ENCODE measurements at places on chromosomes 13 and 19.
A peak's percentile ranks its signal among the peaks of the same experiment; 100 is the strongest.

- DNase-seq = no peak
These were observed 139.2 kb downstream of the RXFP2 start for GRCh38 chr13:31878495-31878894.

DNA sequence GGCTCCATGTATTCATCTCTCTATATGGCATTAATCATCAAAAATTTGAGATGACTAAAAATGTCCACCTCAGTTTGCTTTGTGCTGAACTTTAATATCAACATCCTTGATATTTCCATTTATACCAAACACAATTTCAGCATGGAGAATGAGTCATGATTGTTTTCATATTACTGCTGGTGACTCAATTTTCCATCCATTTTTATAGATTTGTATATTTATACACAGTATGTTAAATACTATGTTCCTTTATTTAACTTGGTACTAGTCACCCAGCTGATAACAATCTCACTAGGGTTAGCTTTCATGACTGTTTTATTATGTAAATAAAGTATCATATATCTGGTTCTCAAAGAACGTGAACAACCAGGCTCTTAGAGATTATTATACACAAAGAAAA lies 1255.1 kb downstream of the SLITRK1 start:
- DNase-seq = no peak

DNA sequence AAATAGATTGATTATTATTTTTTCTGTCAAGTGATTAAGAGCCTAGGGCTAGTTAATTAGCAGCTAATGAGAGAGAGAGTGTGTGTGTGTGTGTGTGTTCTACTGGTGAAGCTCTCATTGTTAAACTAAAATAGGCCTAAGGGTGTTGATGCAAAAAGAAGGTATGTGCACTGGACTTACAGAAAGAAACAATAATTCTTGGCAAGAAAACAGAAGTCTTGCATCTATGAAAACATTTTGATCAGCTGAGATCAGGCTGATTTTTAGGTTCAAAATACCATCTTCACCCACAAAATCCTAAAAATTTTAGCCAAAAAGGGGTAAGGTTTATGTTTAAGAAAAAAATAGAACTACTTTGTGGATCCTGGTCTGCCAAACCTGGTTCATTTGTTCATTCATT lies 106.5 kb downstream of the POSTN start:
- no peak for DNase-seq

- DNase-seq = no peak
These were observed 208.2 kb downstream of the ITGBL1 start for GRCh38 chr13:101660711-101661110.

DNA sequence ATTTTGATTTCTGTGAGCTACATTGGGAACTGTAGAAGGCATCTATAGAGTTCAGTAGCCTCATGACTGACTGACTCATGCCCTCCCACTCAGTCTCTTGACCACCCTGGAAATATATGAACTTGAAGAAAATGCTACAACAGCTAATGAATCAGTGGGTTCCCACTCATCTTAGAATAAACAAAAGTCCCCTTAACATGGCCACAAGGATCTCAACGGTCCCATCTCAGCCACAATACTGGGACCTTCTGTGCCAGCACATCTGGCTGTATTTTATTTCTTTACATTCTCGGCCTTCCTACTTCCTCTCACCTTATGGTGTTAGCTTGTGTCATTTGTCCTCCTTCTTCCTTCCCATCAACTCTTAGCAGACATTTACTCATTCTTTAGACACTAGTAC lies 619.8 kb downstream of the DCT start:
- no peak for DNase-seq

GRCh38 chr13:94704377-94705080 lies 7.8 kb downstream of the SOX21 start:
- DNase-seq = no peak

DNA sequence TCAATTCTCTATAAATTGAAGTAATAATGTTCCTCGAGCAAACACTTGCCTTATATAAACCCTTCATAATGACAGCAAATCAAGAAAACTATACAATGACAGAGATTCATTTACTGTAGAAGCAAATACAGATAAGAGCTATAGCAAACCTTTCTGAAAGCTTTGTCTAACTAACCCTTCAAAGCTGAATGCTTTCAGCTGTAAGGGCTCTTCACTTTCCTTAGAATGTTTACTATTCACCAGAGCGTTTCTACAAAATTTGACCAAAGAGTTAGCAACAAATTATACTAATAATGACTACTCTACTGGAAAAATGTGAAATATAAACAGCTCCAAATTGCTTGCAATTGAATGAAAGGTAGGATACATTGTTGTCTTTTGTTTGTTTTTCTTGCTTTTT lies 218.1 kb downstream of the SLITRK5 start:
- DNase-seq = no peak

- DNase-seq = peak; percentile 17
These were observed 134.2 kb downstream of the FRY start for GRCh38 chr13:32165796-32166195.

GRCh38 chr13:41311406-41312175 lies 524 bp downstream of the NAA16 start:
- DNase-seq = peak; percentile 59

GRCh38 chr13:105462098-105462497 lies 1073.4 kb downstream of the EFNB2 start:
- DNase-seq = no peak

- no peak for DNase-seq
These were observed 767.3 kb upstream of the GPC6 start for GRCh38 chr13:92459306-92459705.

- no peak for DNase-seq
These were observed 9.9 kb downstream of the ZNF112 start for GRCh38 chr19:44346556-44346955.

DNA sequence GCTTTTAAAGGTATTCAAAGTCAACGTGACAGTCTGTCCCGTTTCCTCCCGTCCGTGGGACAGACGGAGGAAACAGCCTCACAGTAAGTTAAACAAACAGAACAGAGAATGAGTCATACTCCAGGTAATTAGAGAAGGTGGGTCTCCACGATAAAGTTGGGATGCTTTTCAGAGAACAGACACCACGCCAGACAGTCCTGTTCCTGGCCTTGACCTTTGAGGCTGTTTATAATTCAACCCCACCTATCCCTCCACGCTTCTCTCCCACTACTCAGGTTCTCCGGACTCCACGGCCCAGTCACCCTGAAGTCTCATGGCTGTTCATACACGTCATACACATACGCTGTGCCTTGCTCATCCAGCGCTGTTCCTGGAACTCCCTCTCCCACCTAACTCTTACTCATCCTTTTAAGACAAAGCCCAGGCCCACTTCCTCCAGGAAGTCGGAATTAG lies 42.5 kb downstream of the ARHGEF18 start:
- DNase-seq = no peak

GRCh38 chr13:112809332-112810315 lies 119.8 kb downstream of the ATP11A start:
- DNase-seq = no peak

- no peak for DNase-seq
These were observed 247.9 kb upstream of the HTR2A start for GRCh38 chr13:47144782-47145181.

DNA sequence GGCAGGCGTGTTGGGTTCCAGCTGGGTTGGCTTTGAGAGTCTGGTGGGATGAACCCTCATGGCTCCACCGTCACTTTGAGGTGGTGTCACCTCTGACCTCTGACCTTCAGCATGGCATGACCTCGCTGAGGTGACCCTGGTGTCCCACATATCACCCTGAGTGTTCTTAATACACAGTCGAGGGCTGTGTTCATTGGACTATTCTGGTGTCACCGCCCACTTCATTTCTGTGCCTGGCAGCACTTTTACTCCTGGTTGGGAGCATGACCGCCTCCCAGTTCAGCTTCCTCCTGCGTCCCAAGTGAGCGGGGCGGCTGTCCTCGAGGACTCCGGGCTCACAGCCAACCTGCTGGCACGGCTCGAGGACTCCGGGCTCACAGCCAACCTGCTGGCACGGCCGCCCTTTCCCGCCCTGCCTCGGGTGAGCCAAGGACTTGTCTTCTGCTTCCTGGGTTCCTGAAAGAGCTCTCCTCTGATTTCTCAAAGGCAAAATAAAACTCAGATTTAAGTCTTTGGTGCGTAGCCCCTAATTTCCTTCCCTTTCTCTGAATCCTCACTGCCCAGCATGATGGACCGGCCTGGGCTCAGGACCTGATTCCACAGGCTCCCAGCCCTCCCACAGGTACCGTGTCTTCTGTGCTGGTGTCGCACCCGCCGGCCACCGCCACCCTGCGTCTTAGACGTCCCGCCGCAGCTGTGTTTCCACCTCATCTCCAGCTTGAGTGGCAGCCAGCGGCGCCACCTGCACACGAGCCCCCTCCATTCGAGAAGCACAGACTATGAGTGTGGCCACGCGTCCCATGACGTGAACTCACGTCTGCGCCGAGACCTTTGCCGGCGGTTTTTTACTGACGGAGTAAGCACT lies 10.4 kb downstream of the ATP4B start:
- no peak for DNase-seq

- DNase-seq = no peak
These were observed 15.4 kb upstream of the CLN5 start for GRCh38 chr13:76976490-76976889.

DNA sequence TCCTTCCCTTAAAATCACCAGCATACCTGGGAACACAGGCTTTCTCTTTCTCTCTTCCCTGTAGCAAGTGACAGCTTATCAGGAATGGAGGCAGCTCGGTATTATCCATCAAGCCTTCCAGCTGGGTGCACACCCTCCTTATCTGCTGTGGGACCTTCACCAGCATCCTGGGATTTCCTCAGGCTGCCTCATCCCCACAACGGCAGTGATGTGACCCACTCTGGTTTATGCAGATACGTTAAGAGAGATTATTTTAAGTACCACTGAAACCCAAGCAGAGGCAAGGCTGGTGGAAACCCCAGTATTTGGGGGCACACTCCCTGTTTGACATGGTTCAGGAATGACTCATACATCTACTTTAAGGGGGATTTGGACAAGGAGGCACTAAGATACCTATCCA lies 192.1 kb downstream of the TM9SF2 start:
- no peak for DNase-seq

GRCh38 chr13:32147193-32147592 lies 115.6 kb downstream of the FRY start:
- no peak for DNase-seq

DNA sequence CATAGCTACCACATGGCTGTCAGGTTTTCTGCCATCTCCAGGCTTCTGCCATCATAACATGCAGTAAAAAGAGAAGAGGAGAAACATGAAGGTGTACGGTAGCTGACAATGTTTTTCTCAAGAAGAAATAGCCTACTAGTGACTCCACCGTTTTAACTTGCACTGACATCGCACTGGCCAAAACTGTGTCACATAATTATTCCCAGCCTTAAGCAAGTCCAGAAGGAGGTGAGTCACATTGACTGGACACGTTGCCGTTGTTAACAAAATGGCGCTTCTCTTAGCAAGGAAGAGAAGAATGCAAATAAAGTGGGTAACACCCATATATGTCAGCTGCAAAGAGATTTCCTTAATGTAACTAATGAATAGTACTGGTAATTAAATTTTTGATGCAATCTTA lies 810.4 kb upstream of the SLC10A2 start:
- DNase-seq = no peak

GRCh38 chr13:89554801-89555200 lies 1792.7 kb upstream of the MIR17HG start:
- DNase-seq = no peak

DNA sequence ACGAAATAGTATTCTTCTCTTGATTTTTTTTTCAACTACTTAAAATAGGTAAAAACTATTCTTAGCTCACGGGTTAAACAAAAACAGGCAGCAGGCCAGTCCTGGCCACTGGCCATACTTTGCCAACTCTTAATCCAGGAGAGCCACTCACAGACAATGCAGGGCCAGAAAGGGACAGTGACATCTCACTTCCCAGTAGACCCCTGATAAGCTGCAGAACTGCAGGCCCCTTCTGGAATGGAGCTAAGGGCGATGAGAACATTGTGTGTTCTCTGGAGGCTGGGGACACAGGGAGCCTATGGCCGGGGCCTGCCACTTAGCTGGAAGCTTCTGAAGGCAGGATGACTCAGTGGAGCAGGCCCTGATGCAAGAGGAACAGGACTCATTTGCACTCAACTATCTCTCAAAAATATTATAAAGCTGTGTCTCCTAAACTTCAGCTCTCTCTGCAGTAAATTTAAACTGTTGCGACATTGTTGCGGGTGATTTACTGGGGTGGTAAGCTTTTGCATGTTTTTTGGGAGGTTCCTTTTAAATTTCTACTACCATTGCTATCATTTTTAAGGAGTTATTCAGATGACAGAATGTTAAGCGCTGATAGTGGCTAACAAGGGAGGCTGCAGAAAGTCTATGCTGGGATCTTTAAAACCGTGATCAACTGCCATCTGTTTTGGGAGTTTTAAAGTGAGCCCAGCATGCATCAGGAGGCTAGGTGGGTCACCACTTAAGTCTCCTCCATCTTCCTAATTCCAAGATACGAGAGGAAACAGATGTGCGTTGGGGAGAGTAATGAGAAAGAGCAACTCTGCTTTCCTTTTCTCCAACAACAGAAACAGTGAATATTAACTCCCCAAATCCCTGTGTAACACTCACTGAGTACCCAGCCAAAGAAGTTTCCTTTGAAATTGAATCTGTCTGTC lies 33.2 kb upstream of the KATNAL1 start:
- peak; percentile 33 for DNase-seq

DNA sequence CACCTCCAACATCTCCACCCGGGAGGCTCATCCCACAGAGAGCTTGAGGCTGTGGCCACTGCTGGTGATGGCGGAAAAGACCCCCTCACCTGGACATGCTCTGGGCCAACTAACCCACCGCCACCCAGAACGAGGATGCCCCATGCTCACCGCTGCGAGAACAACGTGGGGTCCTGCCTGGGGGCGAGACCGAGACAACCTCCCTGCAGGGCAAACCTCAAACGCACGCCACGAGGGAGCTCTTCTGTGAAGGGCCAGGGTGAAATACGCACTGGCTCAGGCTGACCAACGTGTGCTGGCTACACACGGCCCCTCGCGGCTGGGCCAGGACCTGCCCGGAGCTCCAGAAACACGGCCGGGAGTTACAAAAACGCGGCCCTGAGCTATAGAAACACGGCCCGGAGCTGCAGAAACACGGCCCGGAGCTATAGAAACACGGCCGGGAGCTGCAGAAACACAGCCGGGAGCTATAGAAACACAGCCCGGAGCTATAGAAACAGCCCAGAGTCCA lies 19.0 kb upstream of the PLPP2 start:
- no peak for DNase-seq
